Psoas muscle (tissue), 8 donors: ENCODE measurements at places on chromosomes 2 and 18.

- no peak for DNase-seq
These were observed 5.6 kb downstream of the TMEM163 start for GRCh38 chr2:134713176-134713575.

DNA sequence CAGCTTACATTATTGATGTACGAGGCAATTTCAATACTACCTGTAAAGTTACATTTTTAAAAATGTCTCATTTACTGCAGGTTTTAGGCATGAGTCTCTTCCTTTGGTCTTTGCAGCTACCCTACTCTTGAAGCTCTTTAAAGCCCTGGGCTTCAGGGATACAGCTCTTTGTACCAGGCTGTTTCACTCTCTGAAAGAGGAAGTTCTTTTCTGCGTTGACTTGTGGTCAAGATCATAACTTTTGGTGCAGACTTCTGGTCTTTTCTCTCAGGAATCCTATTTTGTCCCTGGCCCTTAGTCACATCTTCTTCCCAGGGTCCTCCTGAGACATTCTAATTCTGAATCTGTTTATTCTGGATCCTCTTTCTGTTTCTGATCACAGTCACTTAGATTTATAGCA, 16.6 kb upstream of the HRH4 start:
- DNase-seq: no peak

DNA sequence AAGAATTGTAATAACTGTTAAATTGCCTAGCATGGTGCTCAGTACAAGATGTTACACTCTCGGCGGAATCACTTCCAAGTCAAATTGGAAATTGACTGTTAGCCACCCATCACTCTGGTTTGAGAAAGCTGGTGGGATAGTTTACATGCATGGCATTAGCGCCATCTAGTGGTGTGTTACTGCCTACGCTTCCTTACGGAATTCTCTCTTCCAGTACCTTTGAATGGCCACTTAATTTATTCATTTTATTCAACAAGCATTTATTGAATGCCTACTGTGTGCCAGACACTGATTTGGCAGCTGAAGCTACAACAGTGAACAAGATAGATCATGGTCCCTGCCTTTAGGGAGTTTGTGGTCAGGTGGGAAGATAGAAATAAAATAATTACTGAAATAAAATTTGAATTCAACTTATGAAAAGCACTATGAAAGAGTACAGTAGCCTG, 171.2 kb downstream of the TMEM247 start:
- DNase-seq: no peak

DNA sequence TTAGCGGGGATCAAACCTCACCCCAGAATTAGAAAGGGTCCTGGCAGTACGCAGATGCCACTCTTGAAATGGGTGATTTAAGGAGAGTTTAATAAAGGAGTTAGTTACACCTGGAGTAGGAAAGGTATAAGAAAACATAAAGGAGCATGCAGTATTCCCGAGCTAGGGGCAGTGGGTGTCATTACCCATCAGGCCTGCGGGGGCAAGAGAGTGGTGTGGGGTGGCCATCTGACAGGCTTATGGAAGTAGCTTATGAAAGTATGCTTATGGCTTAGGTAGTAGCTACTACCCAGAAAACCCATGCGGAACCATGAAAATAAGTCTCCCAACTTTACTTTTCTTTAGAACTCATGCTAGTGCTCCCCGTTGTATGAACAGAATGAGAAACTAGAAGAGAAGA, 568.9 kb upstream of the ACVR2A start:
- no peak for DNase-seq

GRCh38 chr2:54999182-54999581, 51.1 kb downstream of the RTN4 start:
- DNase-seq: no peak

GRCh38 chr18:48926420-48926857, 24.3 kb downstream of the SMAD7 start:
- DNase-seq: no peak

DNA sequence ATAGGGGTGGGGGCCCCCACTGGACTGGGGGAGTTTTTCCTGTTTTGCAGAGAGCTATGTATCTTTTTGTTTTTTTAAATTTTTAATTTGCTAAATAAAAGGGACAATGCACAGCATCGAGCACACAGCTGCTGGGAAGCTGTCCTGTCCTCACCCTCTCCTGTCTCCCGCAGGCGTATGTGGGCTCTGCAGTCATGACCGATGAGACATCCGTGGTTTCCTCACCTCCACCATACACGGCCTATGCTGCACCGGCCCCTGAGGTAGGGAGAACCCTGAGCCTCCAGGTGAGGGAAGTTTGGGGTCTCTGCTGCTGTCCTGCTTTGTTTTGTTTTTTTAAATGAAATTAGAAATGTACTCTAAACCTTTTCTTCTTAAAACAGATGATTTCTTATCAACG, 27.6 kb downstream of the PLEKHB2 start:
- DNase-seq: no peak

- DNase-seq: no peak
These were observed 188.6 kb downstream of the ARL6IP6 start for GRCh38 chr2:152907046-152907445.

- no peak for DNase-seq
These were observed 290.2 kb downstream of the OSR1 start for GRCh38 chr2:19068206-19068605.

- DNase-seq: no peak
These were observed 44.0 kb downstream of the COBLL1 start for GRCh38 chr2:164797627-164798026.

- no peak for DNase-seq
These were observed 550.1 kb downstream of the SPAG16 start for GRCh38 chr2:213834331-213834730.

DNA sequence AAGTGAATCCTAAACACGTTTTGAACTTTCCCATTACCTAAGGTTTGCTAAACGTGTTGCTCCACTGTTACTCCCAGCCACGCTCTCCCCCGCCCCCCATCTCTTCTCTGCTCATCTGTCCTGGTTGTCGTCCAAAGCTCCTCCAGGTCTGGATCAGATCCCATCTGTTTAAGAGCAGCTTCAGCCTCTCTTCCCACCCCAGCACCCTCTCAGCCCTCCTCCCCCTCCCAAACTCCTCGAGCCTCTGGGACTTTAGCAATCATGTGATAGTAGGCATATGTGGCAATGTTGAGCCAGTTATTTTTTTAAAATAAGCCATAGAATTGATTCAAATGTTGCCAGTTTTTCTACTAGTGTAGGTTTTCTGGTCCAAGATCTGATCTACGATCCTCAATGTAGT, 20.0 kb upstream of the LPIN1 start:
- no peak for DNase-seq

GRCh38 chr2:85428343-85428881, 9.9 kb downstream of the SH2D6 start:
- DNase-seq: no peak

GRCh38 chr2:174577967-174578589, 19.5 kb downstream of the WIPF1 start:
- DNase-seq: no peak

GRCh38 chr2:179250095-179250494, 14.5 kb downstream of the SESTD1 start:
- DNase-seq: no peak

DNA sequence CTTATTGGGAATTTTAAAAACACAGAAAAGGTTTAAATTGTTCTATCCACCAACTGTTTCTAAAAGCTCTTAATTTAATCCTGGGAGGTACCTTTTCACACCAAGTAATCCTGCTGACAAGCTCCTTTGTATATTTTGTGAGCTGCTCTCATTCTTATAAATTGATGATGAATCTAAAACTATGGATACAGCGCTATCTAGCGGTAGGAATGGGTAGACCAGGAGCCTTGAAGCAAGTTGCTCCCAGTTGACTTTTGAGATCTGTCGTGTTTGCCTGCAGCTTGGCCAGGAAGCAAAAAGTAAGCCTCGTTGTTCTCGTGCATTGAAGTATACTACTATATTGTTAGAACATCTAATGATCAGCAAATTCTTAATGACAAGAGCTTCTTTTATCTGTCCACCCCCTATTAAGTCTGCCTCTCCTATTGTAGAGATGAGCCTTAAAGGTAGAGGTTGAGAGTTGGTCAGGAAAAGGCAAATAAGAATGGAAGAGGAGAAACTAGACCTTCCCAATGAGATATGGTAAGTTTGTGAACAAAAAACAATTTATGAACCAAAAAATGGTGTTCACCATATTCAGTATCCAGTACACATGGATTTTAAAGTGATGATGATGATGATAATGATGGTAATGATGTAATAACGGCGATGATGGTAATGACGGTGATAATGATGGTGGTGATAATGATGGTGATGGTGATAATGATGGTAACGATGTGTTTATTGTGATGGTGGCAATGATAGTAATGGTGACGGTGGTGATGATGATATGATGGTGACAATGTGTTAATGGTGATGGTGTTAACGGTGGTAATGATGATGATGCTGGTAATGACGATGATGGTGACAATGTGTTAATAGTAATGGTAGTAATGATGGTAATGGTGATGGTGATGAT, 212.1 kb upstream of the NCKAP5 start:
- DNase-seq: no peak

GRCh38 chr18:28743115-28743514, 566.2 kb upstream of the CDH2 start:
- DNase-seq: no peak

DNA sequence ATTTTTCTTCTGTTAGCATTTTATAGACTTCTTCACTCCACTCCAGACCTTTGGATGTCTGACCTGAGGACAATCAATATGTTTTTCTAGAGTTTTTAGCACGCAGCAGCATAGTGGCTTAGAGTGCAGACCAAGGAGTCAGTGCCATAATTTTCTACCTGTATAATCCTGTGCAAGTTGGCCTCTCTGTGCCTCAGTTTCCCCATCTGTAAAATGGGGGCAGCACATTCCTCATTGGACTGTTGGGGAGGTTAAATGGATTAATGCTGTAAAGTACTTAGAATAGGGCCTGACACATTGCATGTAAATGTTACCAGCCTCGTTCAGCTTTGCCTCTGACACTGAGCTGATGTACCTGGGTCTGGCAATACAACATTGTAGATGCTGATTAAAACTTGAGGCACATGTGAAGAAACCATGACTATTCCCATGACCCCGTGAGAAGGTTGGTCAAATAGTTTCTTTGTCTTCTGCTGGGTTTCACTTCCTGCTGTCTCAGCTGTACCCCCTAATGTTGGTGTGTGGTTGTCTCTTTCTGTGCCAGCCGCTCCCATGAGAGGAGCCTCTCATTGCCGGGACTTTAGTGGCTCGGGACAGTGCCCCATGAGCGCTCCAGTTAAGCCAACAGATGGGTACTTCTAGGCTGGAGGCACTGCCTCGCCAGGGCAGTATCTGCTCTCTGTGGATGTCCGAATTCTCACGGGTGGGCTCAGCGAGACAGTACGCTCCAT, 125.3 kb downstream of the SH3RF3 start:
- no peak for DNase-seq

DNA sequence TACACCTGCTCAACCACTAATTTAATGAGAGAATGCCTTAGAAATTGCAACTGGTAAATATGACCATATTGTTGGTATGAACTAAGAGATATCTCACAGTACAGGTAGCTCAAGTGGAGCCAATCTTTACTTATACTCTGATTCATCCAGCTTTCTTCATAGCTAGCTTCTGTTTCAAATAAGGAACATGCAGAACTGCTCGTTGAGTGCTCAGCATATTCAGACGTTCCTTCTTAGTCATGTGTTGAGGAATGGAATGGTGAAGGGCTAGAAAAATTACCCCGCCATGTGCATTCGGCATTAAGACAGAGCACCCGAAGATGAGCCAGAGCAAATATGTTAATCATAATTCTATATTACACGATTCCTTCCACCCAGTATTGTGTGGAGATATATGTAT, 144.0 kb upstream of the VRK2 start:
- no peak for DNase-seq

GRCh38 chr18:61503688-61504087, 170.5 kb downstream of the CDH20 start:
- no peak for DNase-seq

GRCh38 chr2:69026026-69026425, 13.0 kb downstream of the ANTXR1 start:
- no peak for DNase-seq
